ENCODE measurements at places on chromosomes 4 and X.

- no peak for DNase-seq
Measured at GRCh38 chr4:12445711-12446235, 1017.1 kb upstream of the HS3ST1 start.

- DNase-seq: no peak
Measured at GRCh38 chrX:119073200-119073905, 560 bp downstream of the CT47C1 start.

DNA sequence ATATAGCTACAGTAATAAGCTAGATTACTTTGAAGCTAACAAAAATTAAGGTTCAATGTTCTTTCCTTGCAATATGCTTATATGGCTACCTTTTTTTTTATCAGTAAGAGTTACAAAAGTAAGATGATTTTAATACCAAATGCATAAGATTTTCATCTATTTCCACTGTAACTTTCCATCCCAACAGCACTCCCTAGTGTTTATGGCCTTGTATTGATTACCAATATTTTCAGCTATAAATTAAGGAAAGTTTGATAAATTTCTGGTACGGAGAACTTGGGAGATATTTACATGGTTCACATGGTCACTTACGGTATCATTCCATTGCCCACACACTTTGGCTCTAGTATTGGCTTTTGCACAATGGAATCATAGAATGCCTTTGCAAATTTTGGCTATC lies 448.9 kb upstream of the PABPC4L start:
- DNase-seq: no peak

DNA sequence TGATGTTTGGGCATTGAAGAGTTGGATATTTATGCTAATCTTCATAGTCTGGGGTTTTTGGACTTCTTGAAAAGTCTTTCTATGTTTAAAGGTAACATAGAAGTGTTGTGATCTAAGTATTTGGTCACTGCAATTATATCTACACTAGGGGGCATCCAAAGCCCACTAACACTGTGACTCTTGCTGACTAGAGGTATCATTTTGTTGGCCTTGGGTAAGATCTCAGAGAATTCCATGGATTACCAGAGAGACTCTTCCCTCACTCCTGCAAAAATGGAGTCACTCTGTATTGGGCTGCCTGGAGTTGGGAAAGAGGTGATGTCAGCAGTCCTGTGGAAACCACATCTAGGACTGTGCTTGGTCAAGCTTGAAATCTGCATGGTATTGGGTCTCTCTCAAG lies 1077.6 kb downstream of the FAM133A start:
- DNase-seq: peak; percentile 23

- no peak for DNase-seq
Measured at GRCh38 chrX:3232262-3232923, 114.1 kb downstream of the MXRA5 start.

- DNase-seq: no peak
Measured at GRCh38 chr4:57097711-57098110, 12.5 kb downstream of the IGFBP7 start.

GRCh38 chr4:33071535-33071934 lies 2351.4 kb downstream of the PCDH7 start:
- no peak for DNase-seq

DNA sequence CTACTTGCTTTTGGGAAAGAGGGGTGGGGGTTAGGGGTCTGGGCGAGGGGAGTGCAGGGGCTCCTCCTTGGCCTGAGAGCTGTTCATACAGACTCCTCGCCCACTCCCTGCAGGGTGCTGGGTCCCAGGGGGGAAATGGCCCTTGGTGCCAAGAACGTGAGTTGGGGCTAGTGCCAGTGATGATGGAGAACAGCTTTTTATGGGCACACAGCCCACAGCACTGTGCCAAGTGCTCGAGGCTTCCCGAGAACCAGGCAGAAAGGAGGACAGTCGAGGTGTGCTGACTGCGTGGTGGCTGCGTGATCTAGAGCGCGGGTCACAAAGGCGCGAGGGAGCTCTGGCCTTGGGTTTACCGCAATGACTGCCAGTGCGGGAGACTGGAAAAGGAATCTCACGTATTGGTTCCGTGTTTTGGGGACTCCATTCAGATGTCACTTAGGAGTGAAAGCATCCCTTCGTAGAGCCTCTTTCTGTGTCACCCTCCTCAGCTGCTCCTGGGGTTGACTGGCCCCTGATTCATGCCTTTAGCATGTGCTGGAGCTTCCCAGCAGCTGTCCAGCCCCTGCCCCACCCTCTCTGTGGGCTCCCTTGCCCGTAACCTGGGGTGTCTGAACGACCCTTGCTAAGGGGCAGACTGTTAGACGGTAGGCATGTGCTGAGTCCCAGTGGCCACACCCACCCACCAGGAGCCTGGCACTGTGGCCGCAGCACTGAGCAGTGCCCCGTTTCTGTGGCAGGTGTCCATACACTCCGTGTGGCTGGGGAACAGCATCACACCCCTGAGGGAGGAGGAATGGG lies 20.9 kb upstream of the MSANTD1 start:
- DNase-seq: no peak

DNA sequence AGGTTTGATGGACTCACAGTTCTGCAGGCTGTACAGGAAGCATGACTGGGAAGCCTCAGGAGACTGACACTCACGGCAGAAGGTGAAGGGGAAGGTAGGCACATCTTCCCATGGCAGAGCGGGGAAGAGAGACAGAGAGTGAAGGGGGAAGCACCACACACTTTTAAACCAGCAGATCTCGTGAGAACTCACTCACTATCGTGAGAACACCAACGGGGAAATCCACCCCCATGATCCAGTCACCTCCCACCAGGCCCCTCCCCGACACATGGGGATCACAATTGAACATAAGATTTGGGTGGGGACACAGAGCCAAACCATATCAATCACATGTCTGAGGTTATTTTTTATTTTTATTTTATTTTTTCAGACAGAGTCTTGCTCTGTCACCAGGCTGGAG lies 4.9 kb upstream of the NAT8L start:
- DNase-seq: no peak

DNA sequence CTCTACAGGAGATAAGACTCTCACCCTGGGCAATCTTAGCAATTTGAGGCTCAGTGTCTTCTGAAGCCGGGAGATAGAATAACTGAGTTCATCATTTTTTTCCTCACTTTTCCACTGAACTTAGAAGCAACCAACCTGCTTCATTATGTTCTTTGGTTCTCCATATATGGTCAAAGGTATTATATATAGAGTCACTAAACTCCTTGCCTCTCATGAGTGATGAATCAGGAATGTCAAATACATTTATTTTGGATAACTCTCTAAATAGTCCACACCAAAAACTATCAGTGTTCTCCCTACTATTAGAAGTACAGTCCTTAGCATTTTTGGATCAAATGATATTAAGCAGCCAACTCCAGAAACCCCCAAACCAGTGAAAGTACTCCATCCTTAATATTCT lies 421.5 kb upstream of the EPHA5 start:
- no peak for DNase-seq

DNA sequence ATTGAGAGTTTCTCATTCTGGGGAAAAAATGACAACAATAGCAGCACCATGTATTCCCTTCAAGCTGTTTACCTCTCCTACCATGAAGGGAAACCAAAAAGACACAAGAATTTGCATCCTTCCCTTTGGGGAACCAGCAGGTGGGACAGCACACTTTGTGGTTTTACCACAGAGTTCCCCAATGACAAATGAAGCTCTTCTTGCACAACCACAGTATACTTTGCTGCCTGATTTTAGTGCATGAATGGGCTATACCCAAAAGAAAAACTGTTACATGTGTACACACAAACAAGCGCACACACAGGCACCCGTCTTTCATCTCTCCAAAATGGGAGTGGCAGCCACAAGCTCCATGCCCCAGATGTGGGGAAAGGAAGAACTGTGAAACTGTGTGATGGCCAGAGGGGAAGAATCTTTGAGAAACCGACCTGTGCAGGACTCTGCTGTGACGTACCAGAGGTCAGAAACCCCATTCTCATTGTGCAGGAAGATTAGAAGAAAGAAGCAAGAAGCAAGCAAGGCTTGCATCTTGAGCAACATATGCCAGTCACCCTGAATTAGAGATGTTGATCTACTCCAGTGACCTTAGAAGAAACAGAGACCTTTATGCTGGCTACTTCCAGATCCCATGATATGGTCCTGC lies 2.7 kb upstream of the MAML3 start:
- peak; percentile 36 for DNase-seq

GRCh38 chrX:51440365-51440764 lies 56.0 kb downstream of the NUDT11 start:
- DNase-seq: no peak

- no peak for DNase-seq
Measured at GRCh38 chr4:90580326-90580725, 453.1 kb downstream of the CCSER1 start.

DNA sequence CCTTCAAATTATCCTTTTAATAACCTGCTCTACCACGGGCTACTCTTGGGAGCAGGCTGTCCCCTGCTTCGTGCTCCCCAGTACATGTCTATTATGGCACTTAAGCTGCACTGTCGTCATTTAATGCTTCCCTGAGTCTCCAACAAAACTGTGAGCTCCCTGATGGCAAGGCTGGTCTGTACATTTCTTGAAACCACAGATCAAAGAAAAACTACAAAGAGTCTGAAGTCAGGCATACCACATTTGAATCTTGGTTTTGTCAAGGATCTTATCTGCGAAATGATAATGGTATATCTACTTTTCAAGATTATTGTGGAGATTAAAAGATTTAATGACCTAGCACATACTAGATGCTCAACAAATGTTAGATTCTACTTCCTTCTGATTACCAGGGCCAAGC lies 45.7 kb downstream of the MAML3 start:
- DNase-seq: no peak

DNA sequence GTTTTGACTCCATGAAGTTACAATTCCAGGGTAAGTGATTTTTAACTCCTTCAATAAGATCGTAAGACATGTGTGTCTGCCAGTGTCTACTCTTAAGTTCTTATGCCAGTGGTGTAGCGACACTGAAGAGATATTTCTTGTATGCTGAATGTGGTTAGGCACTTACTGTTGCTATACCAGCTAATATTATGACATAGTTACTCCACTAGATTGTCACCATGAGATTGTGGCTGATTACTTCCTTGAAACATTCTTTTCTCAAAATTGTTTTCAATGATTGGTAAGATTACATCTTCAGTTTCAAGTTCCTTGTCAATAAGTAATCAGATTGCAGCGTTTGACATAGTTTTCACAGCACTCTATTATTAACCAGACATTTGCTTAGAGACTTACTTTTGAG lies 60.6 kb upstream of the PAGE5 start:
- DNase-seq: no peak

DNA sequence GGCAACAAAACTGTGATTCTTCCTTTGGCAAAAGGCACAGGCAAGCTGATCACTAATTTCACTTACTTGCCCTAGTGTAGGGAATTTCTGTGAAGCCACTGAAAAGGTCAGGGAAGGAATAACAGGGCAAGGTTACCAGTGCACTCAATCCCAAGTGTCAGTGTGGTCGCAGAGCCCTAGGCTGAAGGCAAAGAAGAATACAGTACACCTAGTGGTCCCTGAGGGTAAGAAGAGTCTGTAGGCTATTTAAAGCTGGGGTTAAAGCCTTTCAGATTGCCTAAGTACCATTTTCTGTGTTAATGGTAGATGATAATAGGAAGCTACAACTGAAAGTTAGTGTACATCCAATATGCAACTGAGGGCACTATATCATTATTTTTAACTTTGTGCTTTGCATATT lies 173.6 kb upstream of the NRK start:
- DNase-seq: no peak

DNA sequence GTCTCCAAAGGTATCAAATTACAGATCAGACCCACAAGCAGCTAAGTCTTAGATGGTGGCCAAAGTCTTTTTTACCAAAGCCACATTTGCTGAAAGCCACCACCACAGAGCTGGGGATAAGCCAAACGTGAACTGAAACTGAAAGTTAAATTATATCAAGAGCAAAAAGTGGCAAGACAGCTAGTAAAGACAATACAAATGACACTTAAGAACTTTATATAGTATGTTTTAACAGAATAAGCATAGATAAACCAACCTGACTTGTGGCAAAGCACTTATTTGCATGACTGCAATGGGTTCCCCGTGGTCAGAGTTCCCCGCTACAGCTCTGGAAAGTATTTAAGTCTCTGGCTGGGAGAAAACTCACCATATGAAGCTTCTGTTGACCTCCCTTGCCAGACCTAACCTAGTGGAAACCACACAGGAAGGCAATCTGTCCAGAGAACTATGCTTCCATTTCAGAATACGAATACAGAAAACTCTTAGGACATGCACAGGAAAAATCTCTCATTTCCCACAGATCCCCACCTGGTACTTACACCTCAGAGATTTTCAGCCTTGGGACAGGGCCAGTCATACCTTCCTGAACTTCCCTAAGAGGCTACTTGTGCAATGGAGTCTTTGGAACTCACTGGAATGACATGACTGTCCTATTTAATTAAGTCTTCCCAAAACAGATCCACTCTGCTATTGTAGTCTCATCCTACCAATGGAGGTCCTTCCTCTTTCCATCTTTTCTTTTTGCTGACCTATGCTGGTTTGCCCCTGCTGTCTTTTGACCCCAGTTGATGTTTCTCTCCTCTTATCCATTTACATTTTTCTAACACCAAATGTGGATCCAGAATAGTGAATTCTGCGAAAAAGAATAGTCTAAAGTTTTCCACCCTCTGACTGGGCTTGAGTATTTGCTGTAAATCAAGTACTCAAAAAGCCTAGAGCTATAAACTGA lies 225.1 kb downstream of the NR3C2 start:
- peak; percentile 29 for DNase-seq

DNA sequence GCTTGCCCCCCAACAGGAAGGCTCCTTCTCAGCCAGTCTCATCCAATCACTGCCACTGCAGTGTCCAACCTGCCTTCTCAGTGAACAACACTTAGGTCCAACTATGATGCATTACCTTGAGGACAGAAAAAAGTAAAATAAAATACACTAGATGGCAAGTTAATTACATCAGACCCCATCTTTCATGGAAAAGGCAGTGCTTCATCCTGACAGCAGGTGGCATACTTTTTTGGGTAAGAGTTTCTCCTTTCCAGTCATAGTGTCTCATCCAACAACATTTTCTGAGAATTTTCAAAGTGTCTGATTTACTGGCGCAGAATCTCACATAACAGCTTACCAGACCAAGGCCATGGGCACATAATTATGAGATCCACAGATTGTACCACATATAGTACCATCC lies 1742.8 kb downstream of the PCDH7 start:
- DNase-seq: peak; percentile 65

GRCh38 chrX:131779741-131780140 lies 235.9 kb downstream of the OR13H1 start:
- no peak for DNase-seq
